ENCODE measurements at places on chromosomes 2 and 18. TPM values are rescaled to one million over a fixed set of nuclear protein-coding genes. Genes with fewer than 3 reads are reported as not detected.

Gene SPEG
- total RNA-seq = not detected

Gene KIF3C
- 13.0 TPM for total RNA-seq

Gene CCDC85A
- 0.69 TPM for total RNA-seq

Gene FER1L5
- total RNA-seq = not detected

Gene FBXO48
- 0.34 TPM for total RNA-seq

All from dermis lymphatic vessel endothelial cell (primary cell).